Esophagus muscularis mucosa (tissue), 4 donors: ENCODE measurements at places on chromosomes 6 and 20. TPM values are rescaled to one million over a fixed set of nuclear protein-coding genes. Genes with fewer than 3 reads are reported as not detected.
A peak's percentile ranks its signal among the peaks of the same experiment; 100 is the strongest.

RAMACL gene
- total RNA-seq = 1.2 TPM

RPS10 gene
- 1,830 TPM for total RNA-seq

ETV7 gene
- not detected for total RNA-seq

OXT gene
- total RNA-seq = not detected

SLC35F1 gene
- total RNA-seq = 6.8 TPM

GRCh38 chr20:48164566-48165400 is 379.5 kb upstream of the SULF2 start:
- DNase-seq = no peak

DNA sequence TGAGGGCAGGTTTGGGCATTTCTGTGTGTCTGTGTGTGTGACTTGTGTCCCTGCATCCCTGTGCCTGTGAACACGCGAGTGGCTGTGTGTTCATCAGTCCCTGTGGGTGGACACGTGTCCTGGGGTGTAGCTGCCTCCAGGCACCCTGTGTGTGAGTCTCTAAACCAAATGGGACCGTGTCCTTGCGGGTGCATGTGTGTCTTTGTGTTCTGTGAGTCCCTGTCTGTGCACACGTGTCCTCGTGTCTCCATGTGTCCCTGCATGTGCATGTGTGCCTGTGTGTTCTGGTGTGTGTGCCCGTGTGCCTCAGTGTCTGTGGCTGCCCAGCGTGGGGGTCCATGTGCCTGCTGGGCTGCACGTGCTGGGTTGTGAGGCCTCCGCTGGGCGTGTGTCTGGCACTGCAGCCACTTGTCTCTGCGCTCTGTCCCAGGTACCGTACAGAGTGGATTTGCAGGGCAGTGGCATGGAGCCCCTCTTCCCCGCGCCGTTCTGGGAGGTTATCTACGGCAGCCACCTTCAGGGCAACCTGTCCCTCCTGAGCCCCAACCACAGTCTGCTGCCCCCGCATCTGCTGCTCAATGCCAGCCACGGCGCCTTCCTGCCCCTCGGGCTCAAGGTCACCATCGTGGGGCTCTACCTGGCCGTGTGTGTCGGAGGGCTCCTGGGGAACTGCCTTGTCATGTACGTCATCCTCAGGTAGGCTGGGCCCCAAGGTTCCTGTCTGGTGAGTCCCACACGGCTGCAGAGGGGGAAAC is 8.2 kb upstream of the LKAAEAR1 start:
- DNase-seq = no peak

GRCh38 chr6:15395087-15395486 is 149.2 kb downstream of the JARID2 start:
- no peak for DNase-seq

DNA sequence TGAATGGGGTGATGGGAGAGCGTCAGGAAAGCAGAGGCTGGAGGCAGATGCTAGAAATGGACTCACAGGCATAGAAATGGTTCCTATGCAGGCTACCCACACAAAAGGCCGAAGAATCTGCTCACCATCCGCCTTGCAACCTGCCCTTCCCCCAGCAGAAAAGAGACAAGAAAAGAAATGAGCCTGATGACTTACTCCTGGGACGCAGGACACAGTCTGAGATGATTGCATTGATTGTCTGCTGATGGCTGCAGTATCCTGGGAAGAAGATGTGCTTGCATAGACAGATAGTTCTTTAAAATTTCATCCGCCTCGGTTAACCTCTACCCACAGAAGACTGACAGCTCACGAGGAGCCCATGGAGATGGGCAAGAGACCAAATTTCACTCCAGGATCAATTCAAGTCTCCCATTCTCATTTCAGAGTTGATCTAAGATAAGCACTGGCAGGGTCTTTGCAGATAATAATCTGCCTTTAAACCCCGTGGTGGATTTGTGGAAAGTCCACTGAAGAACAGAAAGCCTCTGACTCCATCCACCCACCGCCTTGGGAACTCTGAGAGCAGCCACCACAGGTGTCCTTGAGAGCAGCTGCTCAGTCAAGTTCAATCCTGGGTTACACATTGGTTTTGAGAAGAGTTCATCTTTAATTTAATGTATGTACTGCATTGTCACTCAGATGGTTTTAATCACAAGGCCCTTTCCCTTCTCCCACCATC is 7.2 kb downstream of the AGPAT4 start:
- no peak for DNase-seq

DNA sequence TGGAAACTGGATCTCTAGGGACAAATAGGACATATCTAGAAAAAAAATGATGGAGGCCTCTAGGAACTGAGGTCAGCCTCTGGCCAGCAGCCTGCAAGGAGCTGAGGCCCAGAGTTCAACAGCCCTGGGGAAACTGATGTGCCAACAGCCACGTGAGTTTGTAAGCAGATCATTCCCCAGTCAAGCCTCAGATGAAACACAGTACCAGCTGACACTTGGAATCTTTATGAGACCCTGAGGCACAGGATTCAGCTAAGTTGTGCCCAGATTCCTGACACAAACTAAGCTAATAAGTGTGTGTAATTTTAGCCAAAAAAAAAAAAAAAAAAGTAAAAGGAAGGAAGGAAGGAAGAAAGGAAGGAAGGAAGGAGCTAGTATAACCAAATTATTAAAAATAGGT is 1059.8 kb upstream of the MAP3K7 start:
- DNase-seq = no peak

DNA sequence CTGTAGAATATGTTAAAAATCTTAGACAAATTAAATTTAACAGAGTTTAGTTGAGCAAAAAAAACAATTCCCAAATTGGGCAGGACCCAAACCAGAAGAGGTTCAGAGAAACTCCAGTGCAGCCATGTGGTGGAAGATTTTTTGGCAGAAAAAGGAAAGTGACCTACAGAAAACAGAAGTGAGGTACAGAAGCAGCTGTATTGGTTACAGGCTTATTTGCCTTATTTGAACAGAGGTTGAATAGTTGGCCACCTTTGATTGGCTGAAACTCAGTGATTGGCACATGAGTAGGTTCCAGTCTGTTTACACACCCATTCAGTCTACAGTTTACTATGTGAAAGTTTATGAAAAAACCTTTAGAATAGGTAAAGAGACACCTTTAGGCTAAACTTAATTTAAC is 110.9 kb upstream of the LAMP5 start:
- no peak for DNase-seq

GRCh38 chr6:53943395-53943794 is 148.6 kb downstream of the LRRC1 start:
- no peak for DNase-seq

GRCh38 chr20:51163996-51164600 is 141.2 kb upstream of the KCNG1 start:
- peak; percentile 88 for DNase-seq

GRCh38 chr20:33812152-33812849 is 1.2 kb downstream of the CHMP4B start:
- no peak for DNase-seq

- DNase-seq = no peak
Measured at GRCh38 chr20:5668529-5668868, 81.7 kb upstream of the SHLD1 start.

DNA sequence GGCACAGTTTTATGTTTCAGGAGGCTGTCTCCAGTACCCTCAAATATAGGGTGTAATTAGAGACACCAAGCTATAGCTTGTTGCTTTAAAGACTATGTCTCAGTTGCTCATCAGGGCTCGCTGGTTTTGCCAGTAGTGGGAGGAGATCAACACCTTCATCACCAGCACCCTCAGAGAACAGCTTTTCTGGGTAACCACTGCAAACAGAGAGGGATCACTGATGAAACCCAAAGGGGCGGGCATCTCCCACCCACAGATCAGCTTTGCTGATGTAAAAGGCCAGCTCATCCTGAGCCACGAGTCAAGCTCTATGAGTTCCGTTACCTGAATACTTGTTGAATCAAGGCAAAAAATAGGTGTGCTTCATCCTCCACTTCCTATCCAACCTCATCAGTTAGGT is 187.7 kb downstream of the AIG1 start:
- no peak for DNase-seq

DNA sequence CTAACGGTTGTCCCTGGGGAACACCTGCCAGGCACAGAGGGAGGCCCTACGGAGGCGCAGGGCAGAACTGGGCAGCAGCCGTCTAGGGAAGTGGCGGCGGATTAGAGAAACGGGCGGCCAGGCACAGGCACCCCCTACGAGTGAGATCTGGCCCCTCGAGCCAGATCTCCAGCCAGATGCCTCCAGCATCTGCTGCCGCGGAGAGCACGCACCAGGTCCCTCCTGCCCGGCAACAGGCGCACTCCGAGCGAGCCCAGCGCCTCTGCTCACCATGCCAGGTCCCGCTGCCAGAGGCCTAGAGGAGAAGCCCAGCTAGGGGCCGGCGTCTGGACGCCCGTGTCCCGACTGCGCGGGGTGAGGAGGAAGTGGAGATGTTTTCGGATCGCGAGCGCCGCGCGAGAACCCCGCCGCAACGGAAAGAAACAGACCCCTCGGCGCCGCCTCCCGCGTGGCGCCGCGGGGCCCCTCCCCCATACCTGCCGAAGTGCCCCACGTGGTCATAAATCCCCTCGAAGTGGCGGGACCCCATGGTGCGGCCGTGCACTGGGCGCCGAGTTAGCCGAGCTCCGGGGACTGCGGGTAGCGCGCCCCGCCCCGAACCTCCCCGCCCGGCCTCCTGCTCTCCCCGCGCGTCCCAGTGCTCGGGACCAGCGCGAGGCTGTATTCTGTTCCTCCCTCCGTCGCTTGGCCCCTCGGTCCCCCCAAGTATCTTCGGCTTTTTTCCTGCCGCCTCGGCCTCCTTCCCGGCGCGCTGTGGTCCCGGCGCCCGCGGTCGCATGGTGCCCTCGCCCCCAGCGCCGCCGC is at the start of gene SLC22A16:
Gene SLC22A16 (minus strand): TSS at position 568 of the 804 bp plus-strand sequence. CDS start 39 bp downstream, at position 529.
- DNase-seq = peak; percentile 68

GRCh38 chr6:164252948-164253347 is 838.4 kb downstream of the QKI start:
- DNase-seq = no peak
